ENCODE measurements at places on chromosomes 6 and 20.

- DNase-seq: no peak
Measured at GRCh38 chr6:160030103-160030502, 61.2 kb downstream of the IGF2R start.

- DNase-seq: no peak
Measured at GRCh38 chr6:30520522-30520921, 31.2 kb downstream of the HLA-E start.

DNA sequence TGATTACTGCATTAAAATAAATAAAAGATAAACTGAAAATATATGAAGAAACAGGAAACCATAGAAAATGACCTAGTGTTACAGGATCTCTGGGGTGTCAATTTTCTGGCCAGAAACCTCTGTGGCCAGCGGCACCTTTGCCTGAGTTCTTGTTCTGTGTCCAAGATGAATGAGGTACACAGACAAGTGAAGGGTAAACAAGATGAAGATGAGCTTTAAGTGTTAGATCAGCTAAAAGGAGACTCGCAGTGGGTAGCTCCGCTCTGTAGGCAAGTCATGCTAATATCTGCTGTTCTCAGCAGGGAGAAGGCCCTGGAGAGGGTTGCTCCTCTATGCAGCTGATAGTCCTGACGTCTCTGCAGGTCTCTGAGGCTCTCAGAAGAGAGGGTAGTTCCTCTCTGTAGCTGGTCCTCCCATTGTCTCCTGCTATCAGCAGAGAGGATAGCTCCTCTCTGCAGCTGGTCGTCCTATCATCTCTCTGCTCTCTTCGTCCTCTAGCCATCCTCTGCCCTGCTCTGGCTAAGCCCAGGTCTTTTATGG lies 35.9 kb upstream of the TBC1D22B start:
- DNase-seq: no peak

DNA sequence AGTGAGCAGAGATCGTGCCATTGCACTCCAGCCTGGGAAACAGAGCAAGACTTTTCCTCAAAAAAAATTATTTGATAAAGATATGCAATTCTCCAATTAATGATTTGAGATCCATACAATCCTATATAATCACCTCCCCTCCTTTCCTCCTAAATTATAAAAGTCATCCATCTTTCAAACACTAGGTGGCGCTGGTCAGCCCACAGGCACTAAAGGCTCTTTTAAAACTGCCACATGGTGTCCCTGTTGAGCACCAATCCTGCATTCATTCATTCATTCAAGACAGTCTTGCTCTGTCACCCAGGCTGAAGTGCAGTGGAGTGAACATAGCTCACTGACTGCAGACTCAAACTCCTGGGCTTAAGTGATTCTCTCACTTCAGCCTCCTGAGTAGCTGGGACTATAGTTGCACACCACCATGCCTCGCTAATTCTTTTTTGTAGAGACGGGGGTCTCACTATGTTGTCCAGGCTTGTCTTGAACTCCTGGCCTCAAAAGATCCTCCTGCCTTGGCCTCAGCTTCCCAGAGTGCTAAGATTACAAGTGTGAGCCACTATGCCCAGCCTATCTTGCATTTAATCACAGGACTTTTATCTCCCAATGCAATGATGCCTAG lies 58.7 kb upstream of the SLC2A12 start:
- peak; percentile 29 for DNase-seq

GRCh38 chr6:69164564-69165229 lies 529.6 kb downstream of the ADGRB3 start:
- DNase-seq: no peak

DNA sequence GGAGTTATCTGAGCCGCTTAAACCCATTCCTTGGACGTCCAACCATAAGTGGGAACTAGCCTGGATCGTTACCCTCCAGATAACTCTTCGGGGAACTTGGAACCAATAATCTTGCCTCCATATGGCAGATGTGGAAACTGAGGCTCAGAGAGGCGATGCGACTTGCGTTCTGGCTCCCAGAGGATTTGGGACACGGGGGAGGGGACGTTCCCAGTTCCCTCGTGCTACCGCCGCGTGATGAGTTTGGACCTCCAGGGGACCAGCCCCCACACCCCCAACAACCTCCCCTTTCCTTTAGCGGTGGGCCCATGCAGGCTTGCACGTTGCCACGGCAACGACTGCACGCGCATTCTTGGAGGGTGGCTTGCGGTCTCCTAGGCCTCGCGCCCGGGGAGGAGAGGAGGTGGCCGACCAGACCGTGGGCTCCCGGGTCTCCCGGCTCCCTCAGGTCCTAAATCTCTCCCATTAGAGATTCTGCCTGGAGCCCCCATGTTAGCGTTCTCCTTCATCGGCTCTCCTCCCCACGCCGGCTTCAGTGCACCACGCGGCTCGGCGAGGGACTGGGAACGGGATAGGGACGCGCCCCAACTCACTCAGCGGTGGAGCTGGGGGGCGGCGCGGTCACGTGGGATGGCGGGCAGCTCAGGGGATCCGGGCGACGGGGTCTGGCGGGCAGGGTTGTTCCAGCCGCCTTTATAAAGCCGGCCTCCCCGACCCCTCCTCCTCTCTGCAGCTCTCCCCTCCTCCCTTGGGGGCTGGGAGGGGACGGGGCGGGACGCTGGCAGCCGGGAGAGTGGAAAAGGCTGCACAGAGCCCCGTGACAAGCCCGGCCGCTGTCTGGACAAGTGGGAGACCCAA lies at the start of gene PLTP:
Gene PLTP, minus strand, starts transcription at position 670 of the 858 bp plus-strand sequence. CDS start 703 bp downstream, outside the sequence.
- peak; percentile 46 for DNase-seq

DNA sequence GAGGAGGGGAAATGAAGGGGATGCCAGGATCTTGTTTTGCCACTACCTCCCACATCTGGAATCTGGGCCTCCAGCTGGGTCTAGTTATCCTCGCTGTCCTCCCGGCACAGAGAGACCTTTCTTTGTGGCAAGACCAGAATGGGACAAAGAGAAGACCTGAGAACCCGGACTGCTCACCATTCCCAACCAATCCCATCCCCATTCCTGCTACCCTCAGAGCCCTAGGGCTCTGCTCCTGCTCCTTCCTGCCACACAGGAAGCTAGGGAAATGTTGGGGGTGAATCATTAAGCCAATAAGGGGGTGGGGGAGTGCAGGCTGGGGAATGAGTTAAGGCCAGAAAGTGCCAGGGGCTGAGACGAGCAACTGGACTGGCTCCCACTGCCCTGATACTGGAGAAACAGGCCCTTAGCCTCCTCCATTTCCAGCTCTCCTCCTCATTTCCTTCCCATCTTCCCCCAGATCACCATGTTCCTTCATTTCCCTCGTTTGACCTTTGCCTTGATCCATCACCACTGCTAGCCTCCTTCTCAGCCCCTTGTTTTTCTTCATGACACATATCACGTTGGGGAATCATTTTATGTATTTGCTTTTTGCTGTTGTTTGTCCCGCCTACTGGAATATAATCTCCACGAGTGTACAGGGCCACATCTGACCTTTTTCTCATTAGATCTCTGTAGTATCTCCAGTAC lies 4.6 kb upstream of the IER3 start:
- no peak for DNase-seq

DNA sequence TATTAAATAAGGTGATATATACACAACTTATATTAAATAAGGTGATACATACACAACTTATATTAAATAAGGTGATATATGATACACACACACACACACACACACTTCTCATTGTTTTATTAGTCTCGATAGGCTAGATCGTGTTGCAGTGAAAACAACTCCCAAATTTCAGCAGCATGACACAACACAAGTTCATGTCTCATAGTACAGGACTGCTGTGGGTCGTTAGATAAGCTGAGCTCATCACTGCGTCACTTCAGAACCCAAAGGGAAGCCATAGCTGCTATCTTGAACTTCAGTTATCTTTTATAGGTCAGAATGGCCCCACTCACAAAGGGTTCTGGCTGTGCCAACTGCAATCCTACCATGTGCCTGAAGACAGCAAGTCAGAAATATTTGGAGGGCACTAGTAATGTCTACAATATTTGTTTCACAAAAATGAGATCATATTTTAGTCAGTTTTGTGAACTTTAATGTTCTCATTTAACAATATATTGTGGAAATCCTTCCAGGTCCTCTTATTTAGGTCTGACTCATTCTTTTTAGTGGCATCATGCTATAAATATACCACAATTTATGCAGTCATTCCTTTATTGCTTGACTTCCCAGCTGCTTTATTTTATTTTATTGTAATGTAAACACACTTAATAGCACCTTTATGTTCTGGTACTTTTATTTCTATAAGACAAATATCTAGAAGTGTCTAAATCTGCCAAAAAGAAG lies 290.2 kb downstream of the PHACTR1 start:
- no peak for DNase-seq

GRCh38 chr6:133245422-133245903 lies 4.3 kb downstream of the EYA4 start:
- DNase-seq: no peak

GRCh38 chr20:47320990-47321805 lies 35.3 kb downstream of the ZMYND8 start:
- no peak for DNase-seq

DNA sequence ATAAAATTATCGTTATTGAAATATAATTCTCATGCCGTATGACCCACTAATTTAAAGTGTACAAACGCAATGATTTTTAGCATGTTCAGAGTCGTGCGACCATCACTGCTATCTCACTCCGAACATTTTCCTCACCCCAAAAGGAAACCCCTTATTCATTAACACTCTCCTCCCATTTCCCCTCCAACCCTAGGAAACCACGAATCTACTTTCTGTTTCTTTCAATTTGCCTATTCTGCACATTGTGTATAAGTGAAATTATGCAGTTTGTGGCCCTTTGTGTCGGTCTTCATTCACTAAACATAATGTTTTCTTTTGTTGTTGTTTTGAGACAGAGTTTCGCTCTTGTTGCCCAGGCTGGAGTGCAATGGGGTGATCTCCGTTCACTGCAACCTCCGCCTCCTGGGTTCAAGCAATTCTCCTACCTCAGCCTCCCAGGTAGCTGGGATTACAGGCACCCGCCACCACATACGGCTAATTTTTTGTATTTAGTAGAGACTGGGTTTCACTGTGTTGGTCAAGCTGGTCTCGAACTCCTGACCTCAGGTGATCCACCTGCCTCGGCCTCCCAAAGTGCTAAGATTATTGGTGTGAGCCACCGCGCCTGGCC lies 99.7 kb upstream of the ZNF217 start:
- DNase-seq: peak; percentile 49

DNA sequence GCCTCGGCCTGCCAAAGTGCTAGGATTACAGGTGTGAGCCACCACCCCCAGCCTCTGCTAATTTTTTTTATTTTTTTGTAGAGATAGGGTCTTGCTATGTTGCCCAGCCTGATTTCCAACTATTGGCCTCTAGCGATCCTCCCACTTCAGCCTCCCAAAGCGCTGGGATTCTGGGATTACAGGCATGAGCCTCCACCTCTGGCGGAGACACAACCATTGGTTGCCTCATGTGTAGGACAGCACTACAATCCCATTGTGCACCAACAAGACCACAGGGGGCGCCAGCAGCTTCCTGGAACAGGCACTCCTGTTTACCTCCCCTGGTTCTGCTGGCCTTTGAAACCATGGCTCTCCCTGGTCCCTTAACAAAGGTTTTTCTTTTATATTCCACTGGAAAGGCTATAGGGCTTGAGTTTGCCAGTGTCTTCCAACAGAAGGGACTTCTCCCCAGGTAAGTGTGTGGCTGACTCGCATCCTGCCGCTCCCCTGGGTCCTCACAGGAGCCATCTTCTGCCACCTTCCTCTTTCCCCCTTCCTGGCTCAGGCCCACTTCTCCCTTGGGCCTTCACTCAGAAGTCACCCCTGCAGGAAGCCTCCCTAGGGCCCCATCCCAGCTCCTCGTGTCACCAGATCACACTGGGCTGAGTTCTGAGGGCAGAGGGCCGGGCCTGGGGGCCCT lies 39.2 kb upstream of the TLDC2 start:
- peak; percentile 53 for DNase-seq

DNA sequence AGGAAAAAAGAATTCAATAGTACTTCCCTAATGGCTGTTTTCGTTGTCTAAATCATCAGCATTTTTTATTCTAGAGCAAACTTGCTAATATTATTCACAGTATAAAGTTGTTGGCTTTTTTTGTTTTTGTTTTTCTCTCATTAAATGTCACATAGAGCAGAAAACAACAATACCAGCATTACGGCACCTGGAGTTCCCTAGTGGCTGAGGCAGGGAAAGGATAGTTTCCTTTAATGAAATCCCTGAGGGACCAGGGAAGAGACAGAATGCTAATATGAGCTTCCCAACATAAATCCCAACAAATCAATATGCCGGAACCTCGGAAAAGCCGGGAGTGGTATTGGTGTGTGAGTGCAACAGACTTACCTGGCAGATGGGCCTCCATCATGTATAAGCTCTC lies 235.2 kb upstream of the ASCC3 start:
- DNase-seq: no peak

DNA sequence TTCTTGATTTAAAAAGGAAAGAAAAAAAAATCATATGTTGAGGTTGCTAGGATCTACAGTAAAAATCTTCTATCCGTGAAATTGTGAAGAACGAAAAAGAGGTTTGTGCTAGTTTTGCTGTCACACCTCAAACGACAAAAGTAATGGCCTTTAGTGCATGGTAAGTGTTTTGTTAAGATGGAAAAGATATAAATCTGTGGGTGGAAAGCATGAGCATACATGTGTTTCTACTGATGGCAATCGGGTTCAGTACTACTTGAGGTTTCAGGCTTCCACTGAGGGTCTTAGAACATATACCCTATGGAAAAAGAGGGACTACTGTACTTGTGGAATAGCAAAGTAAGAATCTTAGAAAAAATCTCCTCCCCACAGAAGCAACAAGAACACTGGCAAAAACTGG lies 58.0 kb downstream of the AHI1 start:
- DNase-seq: no peak

GRCh38 chr6:117232196-117232595 lies 33.2 kb upstream of the VGLL2 start:
- no peak for DNase-seq

- no peak for DNase-seq
Measured at GRCh38 chr20:61666471-61666832, 399.2 kb downstream of the TAF4 start.

- no peak for DNase-seq
Measured at GRCh38 chr20:1983301-1983700, 10.6 kb downstream of the PDYN start.

- DNase-seq: no peak
Measured at GRCh38 chr6:136961848-136962247, 39.7 kb downstream of the SLC35D3 start.

- no peak for DNase-seq
Measured at GRCh38 chr6:143117108-143117507, 56.4 kb downstream of the AIG1 start.

GRCh38 chr6:18362058-18362561 lies 25.0 kb upstream of the RNF144B start:
- no peak for DNase-seq

GRCh38 chr20:8568075-8568474 lies 436.0 kb downstream of the PLCB1 start:
- no peak for DNase-seq

Data from CD4-positive, alpha-beta T cell treated with Interleukin-4 for 1 hour (primary cell).